ENCODE measurements at places on chromosomes 6 and 20.

- DNase-seq: no peak
Measured at GRCh38 chr6:159466926-159467325, 226.1 kb downstream of the SOD2 start.

DNA sequence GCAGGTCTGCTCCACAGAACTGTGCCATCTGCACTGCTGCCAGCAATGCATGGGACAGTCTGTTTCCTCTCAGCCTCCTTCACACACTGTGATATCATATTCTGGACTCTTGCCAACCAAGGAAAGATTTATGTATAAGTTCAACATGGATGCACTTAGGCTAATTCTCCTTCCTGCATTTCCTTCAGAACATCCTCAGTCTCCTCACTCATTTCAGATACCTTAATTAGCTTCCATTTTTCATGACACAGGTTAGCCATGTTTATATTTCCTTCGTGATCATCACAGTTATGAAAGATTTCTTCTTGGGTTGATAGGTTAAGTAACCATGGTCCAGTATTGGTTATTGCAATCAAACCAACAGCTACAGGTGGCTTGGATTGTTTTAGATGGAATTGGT is 46.4 kb upstream of the DDR1 start:
- no peak for DNase-seq

DNA sequence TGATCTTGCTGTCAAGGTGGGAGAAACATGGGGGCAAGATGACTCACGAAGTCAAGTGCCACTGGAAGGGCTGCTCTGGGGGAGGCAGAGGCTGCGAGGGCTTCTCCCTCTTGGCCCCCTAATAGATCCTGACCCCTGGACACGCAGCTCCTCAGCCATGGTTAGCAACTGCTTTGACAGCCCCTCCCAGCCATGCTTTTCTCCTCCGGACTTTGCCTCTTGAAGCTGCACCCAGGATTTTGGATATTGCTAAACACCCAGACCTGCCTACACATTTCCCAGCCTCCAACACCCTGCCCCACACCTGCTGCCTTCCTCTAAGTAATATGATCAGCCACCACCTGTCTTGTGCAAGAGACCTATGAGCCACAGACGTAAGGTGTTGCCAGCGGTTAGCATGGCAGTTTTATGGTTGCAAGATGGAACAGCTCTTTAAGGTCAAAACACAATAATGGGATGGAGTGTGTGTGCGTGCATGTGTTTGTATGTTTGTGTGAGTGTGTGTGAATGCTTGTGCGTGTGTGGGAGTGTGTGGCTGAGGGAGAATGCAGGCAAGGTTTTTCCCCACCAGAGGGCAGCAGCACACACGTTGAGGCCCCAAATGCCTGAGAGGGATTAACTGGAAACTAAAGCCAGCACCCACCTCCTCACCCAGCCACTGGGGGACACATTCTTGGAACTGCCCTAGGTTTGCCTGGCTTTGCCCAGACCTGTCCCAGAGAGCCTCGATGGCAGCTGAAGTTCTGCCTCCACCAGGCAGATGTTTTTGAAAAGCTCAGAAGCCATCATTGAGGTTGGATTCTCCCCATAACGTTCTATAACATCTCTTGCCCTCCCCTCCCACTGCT is 2.5 kb downstream of the IP6K3 start:
- no peak for DNase-seq

DNA sequence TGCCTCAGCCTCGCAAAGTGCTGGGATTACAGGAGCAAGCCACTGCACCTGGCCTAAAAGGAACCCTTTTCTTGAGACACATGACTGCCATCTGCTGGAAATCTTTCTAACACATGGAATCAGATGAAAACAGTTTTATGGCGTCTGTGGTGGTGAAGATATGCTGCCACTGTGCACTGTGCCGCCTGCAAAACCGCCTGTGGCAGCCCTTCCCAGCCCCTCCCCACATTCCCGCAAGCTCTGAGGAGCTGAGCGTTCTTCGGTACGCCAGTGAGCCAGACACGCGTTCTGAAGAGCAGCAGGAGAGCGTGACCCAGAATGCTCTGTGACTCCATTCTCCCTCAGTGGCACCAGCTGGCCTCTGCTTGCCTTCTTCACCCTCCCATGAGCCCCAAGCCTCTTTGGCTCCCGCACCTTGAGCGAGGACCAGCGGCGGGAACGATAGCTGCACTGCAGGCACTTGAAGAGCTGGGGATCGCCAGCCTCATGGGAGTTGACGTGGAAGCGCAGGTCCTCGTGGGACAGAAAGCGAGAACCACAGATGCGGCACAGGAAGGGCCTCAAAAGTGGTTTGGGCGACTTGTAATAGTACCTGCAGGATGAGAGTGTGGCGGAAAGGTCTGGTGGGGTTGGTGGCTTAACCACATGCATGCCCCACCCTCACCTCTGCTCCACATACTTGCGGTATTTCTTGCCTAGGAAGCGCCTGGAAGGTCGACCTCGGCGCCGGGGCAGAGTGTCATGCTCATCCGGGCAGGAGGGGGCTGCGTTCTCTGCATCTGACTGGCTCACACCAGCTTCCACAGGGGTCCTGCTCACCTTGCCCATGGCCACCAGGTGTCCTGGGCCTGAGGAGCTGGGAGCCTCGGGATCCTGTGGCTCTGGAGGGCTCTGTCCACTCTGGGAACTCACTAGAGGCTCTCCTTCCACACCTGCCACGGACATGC is 8.7 kb downstream of the ZNF335 start:
- DNase-seq: no peak

DNA sequence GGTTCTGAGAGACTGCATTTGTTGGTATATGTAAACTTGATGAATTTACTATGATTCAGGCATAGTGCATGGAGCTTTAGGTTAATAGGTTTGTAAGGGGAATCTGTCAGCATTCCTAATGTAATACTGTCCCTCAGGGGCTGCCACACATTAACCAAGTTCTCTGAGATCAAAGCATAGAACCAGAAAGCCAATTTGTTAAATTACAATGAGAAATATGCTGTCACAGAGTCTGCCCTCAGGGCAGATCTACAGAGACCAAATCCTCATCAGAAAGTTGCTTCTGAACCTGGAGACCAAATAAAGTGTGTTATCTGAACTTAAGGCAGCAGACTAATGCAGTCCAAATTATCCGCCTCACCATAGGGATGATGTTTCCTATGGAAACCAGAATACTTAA is 250.8 kb upstream of the HTR1E start:
- no peak for DNase-seq

DNA sequence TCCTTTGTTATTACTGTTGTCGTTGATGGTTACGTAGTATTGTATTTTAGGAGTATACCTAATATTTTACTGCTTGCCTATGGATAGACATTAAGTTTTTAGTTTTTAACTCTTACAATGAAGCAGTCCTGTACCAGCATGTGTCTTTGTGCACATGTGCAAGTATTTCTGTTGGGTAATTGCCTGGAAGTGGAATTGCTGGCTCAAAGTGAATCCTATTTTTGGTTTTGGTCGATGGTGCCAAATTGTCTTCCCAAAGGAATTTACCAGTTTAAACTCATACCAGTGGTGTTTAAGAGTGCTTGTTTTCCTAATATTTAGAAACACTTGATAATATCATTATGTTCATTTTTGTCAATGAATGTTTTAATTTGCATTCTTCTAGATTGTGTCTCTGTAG is 75.5 kb downstream of the ANKS1A start:
- no peak for DNase-seq

- no peak for DNase-seq
Measured at GRCh38 chr20:37703035-37703845, 9.4 kb downstream of the CTNNBL1 start.

- DNase-seq: no peak
Measured at GRCh38 chr6:170416303-170416702, 109.7 kb downstream of the FAM120B start.

DNA sequence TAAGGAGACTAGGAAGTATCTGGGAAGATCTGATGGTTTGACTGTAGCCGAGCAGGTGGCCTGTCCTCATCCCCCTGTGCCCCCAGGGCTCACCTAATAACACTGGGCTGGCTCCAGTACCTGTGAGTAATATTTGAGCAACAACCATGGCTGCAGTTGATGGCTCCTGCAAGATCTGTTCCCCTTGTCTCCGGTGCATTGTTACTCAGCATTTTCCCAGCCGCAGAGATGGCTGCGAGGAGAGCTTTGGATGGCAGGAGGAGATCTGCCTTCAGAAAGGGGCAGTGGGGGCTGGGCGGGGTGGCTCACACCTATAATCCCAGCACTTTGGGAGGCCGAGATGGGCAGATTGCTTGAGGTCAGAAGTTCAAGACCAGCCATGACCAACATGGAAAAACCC is 39.3 kb downstream of the PTK7 start:
- no peak for DNase-seq

DNA sequence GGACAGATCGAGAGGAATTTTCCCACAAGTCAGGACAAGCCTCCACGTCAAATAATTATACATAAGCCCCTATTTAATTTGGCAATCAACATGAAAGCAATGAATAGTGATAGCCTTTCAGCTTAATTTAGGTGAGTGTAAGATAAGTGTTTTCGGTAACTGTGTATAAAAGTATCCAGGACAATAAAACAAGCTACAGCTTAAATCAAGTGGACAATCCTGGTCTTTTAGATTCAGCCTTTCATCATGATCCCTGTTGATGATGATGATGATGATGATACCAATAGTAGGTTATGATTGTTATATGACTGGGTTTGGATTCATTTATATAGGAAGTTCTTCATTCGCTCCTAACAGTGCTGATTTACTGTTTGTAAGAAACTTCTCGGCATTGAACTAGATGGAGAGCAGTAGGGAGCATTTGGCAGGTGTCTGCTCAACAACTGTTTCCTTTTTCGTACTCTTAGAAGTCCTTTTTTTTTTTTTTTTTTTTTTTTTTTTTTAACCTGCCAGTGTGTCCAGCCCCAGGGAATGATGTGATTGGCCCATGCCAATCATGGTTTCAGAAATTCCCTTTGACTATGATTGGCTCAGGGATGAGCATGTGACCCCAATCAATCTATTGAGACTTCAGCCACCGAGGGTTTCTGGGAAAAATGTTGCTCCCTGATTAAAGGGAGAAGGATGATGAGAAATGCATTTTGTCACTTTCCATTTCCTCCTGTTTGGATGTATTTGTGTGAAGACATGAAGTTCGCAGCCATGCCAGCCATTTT is 11.3 kb upstream of the RNF182 start:
- no peak for DNase-seq

GRCh38 chr6:143449082-143449713 is 1.3 kb downstream of the ADAT2 start:
- DNase-seq: no peak

GRCh38 chr6:98835149-98836024 is 1.0 kb downstream of the POU3F2 start:
- no peak for DNase-seq

GRCh38 chr20:63183422-63184146 is 32.3 kb downstream of the YTHDF1 start:
- no peak for DNase-seq

DNA sequence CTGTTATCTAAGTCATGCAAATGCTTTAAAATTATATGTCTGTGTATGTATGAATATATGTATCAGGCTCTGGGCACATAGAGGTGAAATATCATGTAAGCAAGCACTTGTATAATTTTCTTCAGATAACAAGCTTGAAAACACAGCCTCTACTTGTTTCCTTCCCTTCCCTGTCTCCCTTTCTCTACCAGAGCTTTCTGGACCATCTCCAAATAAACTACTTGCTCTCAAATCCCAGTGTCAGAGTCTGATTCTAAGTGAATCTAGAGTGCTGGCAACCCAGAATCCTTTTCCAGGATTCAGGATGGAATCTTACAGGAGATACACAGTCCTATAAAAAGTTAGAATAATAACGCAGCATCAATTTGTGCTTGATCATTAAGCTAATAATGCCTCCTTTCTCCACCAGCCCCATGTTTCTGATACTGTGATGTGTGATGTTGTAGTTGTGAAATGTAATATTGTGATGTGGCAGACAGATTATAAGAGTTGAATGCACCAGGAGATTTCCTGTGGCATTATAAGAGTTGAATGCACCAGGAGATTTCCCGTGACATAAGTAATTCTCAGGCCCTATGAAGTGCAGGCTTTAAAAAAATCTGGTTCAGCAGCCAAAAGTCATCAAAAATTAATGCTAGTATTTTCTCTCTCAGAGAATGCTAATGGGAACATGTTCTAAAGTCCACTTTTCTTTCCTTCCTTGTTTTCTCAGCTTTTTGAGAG is 89.6 kb downstream of the PCSK2 start:
- DNase-seq: no peak

DNA sequence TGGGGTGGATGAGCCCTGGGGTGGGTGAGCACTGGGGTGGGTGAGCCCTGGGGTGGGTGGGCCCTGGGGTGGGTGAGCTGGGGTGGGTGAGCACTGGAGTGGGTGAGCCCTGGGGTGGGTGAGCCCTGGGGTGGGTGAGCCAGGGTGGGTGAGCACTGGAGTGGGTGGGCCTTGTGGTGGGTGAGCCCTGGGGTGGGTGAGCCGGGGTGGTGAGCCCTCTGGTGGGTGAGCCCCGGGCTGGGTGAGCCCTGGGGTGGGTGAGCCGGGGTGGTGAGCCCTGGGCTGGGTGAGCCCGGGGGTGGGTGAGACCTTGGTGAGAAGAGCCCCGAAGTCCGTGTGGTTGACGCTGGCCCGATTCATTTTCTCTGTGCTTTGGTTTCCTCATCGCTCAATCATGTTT is 18.6 kb downstream of the SMOC2 start:
- no peak for DNase-seq

DNA sequence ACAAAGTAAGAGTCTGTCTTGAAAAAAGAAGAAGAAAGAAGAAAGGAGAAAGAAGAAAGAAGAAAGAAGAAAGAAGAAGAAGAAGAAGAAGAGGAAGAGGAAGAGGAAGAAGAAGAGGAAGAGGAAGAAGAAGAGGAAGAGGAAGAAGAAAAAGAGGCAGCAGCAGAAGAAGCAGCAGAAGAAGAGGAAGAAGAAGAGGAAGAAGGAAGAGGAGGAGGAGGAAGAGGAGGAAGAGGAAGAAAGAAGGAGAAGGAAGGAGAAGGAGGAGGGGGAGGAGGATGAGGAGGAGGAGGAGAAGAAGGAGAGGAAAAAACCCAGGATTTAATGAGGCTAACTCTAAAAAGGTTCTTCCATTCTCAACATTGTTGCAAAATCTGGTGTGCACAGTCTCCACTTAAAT is 95.4 kb upstream of the PDE10A start:
- no peak for DNase-seq

DNA sequence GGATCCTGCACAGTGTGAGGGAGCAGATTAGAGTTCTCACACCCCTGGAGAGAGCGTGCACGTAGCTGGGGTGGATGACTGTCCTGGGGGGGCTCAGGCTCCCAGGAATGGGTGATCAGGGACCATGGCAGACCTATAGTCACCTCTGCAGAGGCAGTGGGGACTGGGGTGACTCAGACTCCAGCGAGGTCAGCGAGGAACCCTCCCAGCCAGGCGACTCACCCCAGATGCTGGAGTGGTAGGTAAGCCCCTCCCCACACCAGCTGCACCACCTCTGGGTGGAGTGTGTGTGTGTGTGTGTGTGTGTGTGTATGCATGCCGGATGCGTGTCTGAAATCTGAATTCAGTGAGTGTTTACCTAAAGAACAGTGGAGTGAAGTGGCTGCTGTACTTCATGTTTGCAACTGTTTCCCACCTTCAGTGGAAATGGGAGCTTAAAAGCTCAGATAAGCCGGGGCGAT is 17.4 kb upstream of the GTSF1L start:
- no peak for DNase-seq

GRCh38 chr6:72816022-72816421 is 194.2 kb downstream of the KCNQ5 start:
- no peak for DNase-seq

GRCh38 chr6:53313784-53314400 is 34.9 kb downstream of the ELOVL5 start:
- DNase-seq: no peak
